Activated CD8-positive, alpha-beta T cell treated with anti-CD3 and anti-CD28 coated beads for 36 hours (primary cell): ENCODE measurements at places on chromosomes 5 and 9. TPM values are rescaled to one million over a fixed set of nuclear protein-coding genes. Genes with fewer than 3 reads are reported as not detected.

GCNT4 gene
- 2.1 TPM for total RNA-seq

DNA sequence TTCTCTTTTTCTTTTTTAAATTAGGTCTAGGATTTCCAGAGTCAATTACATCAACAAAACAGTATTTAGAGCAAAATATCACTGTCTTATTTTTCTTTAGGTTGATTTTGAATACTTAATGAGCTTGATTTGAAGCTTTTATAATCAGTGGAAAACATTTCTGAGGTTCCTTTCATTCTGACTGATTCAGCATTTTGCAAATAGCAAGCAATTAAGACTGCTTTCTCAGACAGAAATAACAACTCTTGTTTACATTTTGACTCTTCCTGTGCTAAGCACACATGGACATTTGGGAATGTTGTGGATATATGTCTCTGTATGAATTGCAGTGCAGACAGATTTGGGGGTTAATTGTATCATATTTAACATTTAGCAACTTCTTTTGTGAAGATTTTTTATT lies 22.2 kb upstream of the MCCC2 start:
- no peak for DNase-seq

PCDHGC5 gene
- not detected for total RNA-seq

GRCh38 chr5:126514131-126514557 lies 80.9 kb downstream of the ALDH7A1 start:
- no peak for DNase-seq

DNA sequence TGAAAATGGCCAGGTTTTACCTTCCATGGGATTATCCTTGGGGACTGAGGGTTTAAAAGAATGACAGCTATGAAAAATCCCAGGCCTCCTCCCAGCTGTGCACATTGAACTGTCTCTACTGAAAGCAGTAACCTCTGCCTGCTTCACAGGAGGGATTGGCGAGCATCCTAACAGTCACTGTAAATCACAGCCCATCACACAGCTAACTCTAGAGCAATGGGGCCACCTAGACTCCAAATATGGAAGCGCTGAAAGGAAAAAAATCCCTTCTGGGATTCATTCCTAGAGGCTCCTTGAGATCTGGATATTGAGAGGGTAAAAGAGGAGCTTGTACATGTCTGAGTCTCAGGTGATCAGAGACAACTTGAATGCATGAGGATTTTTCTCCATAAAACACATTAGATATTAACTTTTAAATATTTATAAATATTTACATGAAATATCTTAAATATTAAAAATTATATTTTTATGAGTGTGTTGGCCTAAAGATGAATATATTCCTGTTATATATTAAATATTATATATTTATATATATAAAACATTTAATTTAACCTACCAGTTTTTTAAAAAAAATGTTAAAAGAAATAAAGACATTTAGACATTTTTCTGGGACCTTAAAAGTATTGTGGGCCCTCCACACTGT lies 133.8 kb upstream of the SLC24A2 start:
- no peak for DNase-seq

DNA sequence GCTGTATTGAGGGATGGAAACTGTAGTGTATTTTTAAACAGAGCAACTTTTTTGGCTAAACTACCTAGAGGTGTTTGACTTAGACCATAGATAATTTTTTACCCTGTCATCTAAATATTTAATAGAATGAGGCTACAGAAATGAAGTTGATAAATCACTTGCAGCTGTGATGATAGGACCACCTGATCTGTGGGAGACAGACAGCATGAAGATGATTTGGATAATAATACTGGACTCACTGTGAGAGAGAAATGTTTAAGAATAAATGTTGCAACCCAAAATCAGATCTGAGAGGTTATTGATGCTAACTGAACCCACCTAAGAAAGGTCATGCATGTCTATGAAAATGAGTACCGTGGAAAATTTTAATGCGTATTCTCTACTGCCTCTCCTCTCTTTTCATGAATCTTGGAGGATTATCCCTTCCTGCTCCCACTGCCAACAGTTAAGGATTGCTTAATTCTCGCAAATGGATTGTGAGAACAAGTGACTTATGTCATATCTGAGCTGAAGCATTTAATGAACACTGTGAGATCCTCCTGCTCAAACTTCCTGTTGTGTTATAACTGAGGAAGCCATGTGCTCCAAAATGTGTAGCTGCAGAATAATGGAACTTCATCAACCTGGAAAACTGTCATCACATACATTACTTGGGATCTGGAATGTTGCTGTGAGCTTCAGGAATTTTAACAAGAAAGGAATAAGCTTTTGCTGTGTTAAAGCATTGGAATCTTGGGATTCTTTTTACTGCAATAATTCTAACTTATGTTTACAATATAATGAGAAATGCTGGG lies 617.9 kb upstream of the CDH18 start:
- DNase-seq = no peak

- no peak for DNase-seq
These were observed 111.2 kb downstream of the JAKMIP2 start for GRCh38 chr5:147671365-147671764.

NR2F1-AS1 gene
- not detected for total RNA-seq

DNA sequence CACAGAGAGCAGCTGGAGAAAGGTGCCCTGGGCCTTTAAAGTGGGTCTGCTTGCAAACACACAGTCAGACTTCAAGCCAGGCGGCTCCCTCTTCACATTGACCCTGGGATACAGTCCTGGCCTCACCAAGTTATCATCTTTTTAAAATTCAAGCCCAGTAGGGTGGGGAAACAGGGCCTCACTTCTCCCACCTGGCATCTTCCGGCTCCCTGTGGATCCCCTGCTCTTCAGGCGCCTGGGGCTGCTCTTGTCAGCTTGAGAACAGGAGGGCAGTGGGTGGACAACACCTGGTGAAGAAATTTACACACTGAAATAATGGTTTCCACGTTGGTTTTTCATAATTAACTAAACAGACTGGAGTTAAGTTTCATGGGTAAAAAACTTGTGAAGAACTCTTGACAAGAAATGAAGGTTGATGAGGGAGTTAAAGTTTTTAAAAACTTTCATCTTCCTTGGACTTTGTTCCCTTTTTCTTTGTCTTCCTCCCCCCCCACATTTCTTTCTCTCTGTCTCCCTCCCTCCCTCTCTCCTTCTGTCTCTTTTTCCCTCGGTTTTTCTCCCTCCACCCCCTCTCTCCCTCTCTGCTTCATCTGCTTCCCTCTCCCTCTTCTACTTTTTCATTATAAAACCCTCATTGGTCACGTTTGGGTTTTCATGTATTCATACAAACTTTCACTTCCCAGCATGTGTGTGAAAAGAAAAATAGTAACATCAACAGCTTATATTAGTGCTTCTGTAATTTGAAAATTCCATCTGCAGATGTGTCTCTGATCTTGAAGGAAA lies 219.6 kb downstream of the DMRT2 start:
- no peak for DNase-seq

DNA sequence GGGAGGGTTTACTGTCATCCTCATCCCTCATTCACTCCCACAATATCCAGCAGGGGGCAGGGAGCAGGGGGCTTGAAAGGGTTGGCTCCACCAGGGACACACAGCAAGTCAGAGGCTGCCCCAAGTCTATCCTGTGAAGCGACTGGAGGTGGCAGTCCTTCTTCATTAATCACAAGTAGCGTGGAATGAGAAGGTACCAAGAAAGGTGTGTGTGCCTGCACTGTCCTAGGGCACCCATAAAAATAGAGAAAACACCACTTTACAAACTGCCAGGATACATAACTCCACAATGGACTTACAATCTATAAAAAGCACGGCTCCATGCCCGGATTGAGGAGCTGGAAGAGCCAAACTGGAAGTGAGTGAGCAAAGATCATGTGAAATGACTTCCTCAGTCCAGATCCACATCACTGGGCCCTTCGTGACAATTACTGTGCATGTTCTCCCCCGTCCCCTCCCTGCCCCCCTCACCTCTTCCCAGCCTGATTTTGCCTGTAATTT lies 183.9 kb downstream of the SLIT3 start:
- DNase-seq = no peak

DND1 gene
- 2.9 TPM for total RNA-seq

DNA sequence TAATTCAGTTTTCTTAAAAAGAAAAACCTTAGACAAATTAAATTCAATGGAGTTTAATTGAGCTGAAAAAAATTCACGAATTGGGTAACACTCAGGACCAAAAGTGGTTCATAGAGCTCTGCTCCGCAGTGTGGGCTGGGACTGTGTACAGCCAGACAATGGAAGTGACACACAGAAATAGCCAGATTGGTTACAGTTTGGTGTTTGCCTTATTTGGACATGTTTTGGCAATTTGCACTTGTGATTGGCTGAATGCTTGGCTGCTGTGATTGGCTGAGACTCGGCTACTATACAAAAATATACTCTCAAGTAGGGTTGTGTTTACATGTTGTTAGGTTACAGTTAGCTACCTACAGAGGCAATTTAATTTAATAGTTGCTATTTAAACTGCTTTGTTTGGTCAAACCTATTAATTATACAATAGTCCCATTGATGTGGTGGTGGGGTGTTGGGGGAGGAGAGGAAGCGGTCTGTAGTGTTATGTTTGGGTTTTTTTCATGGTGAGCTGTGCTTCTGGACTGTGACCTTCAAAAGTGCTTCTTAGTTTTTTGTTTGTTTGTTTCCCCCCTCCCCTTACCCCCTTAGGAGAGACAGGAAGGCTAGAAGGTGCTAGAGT lies 95.2 kb downstream of the CNTLN start:
- DNase-seq = no peak

- DNase-seq = no peak
These were observed 85.4 kb downstream of the KLF4 start for GRCh38 chr9:107404161-107404560.
